Omental fat pad (tissue), 4 donors: ENCODE measurements at places on chromosomes 11 and 22.

DNA sequence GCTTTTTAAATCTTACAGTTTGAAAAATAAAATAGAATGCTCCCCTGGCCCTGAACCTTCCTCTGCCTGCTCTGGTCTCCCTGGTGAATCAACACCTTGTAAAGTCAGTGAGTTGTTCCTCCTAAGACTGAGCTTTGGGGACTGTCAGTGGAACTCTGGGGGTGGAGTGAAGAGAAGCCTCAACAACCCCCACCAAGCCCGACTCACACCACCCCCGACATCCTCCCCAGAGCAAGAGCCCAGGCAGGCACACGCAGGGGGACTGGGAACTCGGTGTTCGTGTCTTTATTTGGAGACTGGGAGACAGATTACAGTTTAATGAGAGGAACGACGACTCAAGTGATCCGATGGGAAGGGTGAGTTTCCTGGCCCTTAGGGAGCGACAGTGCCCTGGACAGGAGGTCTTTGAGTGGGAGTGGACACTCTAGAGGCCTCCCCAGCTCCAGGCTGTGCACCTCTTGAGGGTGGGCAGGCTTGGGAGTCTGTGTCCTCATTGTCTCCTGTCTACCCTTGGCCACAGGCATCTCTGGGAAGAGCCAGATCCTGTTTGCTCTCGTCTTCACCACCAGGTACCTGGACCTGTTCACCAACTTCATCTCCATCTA lies 6.2 kb downstream of the KDELR3 start:
- no peak for DNase-seq

GRCh38 chr22:37270928-37271650 lies 11.2 kb upstream of the CYTH4 start:
- DNase-seq = no peak

- no peak for DNase-seq
Observed at GRCh38 chr11:22920939-22921565, 60.8 kb upstream of the CCDC179 start.

DNA sequence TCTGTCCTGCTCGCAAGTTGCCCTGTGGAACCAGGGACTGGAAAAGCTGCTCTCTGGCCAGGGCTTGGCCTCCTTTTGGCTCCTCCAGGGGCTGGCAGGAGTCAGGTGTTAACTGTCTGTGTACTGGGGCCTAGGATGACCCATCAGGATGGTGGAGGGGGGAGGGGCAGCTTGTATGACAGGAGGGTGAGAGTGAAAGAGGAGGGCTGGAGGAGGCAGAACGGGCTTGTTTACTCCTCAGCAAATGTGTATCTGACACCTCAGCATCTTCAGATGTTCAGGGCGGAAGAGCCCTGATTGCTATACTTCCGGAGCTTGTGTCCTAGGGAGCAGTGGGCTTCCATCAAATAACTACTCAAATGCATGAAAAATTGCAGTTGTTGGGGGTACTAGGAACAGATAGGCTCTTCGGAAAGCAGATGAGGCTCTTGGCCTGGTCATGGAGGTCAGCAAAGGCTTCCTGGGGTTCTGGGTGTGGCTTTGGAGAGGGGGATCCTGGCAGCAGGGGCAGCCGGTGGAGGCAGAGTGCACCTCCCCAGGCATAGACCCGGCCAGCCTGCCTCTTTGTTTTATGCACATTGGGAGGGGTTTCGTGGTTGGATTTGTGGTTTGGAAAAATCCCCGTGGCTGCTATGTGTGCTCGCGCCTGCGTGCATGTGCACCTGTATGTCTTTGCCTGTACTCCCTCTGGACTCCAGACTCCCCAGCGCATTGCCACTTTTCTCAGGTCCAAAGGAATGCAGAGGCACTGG lies 31.2 kb downstream of the CD82 start:
- no peak for DNase-seq

DNA sequence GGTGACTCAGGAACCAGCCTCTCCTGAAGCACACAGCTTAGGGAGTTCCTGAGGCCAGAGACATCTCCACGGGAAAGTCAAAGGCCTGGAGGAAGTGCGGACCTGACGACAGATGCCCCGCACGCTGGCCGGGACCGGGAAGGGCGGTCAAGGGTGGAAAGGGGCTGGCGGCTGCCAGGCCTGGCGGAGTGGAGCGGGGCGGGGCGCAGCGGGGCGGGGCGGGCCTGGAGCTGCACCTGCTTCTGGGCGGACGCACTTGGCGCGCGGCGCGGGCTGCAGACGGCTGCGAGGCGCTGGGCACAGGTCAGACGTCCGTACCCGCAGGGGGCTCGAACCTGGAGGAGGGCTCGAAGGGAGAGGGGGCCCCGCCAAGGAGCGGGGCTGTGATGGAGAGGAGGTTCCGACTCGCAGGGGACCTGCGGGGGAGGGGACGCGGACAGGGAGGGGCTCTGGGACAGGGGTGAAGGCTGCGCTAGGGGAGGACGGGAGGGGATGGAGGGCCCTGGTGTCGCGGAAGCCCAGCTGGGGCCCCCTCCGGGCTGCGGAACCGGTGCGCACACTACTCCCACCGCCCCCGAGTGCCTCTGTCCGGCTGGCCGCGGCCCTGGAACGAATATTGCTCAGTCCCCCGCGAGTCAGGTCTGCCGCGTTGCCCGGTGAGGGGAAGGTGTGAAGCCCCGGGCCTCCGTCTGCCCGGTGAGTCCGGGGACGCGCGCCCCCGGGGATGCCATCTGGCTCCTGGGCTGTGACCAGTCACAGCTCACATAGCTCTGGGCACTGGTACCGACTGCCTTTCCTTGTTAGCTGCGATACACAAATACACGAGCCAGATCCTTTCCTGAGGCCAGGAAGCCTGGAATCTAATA lies at the start of gene TMEM45B:
TSS of gene TMEM45B (plus strand) at position 253 of the 866 bp plus-strand sequence. CDS start 36,635 bp downstream, outside the sequence.
- no peak for DNase-seq

DNA sequence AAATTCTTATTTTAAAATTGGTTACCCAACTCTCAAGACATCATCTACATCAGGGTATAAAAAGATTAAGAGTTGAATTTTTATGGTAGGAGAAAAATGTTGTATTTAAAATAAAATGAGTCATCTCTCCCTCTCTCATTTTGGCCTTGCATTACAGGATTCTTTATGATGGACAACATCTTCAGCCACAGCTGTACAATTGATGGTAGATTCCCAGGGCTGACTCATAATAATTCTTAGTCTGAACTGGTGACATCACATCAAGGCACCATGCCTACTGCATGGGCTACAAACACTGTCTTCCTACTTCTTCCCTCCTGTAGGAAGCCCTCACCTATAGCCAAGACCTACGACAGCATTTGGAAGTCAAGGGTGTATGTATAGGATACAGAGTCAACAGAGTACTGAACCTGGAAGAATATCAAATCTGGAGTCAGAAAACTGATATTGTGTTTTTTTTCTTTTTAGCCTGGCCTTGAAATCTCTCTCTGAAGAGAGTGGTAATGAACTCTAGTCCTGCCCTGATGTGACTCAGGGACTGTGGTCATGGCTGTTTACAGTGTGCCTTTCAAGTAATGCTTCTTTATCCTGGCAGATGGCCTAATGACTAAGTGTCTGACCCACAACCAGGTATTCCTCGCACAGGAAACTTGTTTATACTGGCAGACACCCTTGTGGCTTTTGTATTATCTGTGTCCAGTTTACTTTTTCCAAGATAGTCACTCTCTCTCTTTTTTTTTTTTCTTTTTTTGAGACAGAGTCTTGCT lies 32.5 kb downstream of the MRGPRX2 start:
- no peak for DNase-seq

DNA sequence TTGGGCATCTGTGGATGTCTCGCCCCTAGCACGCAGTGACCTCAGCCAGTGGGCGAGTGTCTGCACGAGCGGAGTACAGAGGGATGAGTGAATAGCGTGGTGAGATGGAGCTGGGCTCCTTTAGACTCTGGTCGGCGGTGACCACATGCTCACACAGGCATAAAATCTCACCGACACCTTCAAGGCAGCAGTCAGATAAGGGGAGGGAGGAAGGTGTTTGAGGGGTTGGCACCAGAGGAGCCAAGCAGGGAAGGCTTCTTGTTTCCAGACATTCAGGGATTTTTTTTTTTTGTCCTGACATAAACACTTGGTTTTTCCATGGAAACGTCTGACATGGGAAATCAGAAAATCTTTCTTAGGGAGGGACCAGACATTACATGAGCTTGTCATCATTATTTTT lies 35.8 kb downstream of the GRIK4 start:
- no peak for DNase-seq

- no peak for DNase-seq
Observed at GRCh38 chr11:120985718-120986569, 38.0 kb upstream of the TBCEL start.

GRCh38 chr11:58592760-58593472 lies 14.1 kb downstream of the ZFP91 start:
- DNase-seq = no peak

GRCh38 chr11:125057693-125058016 lies 5.5 kb upstream of the SLC37A2 start:
- DNase-seq = no peak

- DNase-seq = no peak
Observed at GRCh38 chr22:49619301-49619700, 208.4 kb downstream of the BRD1 start.

DNA sequence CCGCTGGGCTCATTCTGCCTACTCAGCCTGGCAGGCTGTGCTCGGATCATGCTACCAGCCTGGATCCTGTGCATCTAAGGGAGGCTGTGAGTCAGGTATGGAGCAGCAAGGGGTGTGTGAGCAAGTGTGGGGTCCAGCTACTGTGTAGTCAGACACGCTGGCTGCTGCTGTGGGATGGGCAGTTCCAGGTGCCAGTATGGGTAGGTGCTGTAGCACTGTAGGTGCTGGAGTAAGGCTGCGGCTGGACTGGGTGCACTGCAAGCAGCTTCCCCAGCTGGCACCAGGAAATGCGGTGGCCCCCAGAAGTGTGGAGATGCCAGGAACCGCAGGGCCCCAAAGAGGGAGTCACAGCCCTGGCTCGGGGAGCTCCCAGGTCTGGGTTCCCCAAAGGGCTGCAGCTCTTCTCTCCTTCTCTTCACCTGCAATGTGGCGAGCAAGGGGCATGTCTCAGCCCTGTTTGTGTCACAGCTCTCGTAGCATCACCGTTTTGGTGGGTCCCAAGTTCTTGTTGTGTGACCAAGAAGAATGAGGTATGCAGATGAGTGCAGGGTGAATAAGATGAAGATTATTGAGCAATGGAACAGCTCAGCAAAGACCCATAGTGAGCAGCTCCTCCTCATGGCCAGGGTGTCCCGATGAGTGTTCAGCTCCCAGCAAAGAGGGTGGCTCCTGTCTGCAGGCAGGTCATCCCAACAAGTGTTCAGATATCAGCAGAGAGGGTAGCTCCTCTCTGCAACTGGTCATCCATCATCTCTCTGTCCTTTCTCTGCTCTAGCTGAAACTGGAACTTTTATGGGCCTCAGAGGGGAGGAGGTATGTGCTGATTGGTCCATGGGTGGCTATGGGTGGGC lies 462.9 kb downstream of the TBC1D22A start:
- no peak for DNase-seq

DNA sequence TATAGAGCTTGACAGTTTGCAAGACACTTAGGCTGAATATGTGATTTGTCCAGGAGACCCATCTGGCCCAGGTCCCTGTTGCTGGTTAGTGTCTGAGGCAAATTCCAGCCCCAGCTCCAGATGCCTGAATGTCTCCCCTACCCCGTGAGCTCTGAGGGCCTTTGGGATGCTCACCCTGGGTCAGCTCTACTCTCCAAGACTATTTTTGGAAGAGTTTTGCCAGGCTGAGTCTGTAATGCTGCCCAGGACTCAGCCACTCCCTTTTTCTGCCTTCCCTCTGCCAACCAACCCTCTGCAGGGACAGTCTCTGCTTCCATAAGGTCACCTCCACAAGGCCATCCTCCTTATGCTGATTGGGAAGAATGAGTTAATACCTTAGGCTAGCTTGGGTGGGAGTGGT lies 66.3 kb downstream of the CABIN1 start:
- DNase-seq = no peak

GRCh38 chr11:11722861-11723260 lies 101.1 kb upstream of the GALNT18 start:
- no peak for DNase-seq

DNA sequence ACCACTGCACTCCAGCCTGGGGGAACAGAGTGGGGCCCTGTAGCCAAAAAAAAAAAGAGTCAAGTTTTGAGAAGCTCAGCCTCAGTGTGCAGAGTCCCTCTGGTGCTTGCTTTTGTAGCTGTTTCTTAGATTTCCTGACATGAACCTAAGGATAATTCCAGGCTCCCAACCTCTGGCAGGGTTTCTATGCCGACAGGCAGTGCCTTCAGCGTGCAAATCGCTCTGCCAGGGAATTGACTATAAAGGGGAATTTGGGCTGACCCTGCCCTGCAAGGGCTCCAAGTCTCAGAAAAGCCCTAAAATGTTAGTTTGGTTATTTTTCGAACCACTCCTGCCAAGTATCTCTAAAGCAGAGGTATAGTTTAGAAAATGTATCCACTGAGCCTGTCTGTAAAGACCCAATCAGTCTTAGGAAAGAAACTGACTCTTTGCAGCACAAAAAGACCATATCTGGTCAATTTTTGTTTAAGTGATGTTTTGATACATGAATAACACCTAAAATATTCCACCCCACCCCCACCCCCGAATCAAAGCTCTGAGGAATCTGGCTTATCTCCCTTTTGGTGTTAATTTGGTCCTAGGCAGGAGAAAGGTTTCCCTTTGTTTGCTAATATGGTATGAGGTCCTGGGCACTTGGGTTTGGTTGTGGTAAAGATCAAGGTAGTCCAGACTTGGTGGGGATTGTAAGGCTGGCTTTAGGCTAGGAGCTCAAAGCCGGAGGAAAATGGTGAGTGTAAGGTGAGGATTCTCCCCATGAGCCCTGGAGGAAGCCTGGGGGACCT lies 49.7 kb downstream of the ANO1 start:
- no peak for DNase-seq

GRCh38 chr11:94449437-94449836 lies 44.2 kb downstream of the MRE11 start:
- no peak for DNase-seq

- no peak for DNase-seq
Observed at GRCh38 chr11:2174361-2174760, 2.7 kb upstream of the TH start.

GRCh38 chr22:45105281-45105702 lies 58.4 kb upstream of the NUP50 start:
- DNase-seq = no peak

DNA sequence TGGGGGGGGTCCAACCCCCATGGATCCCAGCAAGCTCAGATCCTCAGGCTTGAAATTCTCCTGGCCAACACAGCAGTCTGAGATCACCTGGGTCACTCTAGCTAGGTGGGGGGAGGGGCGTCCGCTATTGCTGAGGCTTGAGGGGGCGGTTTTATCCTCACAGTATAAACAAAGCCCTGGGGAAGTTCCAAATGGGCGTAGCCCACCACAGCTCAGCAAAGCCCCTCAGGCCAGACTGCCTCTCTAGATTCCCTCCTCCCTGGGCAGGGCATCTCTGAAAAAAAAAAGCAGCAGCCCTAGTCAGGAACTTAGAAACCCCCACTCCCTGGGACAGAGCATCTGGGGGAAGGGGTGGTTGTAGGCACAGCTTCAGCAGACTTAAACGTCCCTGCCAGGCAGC lies 16.7 kb downstream of the TRPC6 start:
- DNase-seq = no peak

- no peak for DNase-seq
Observed at GRCh38 chr11:7414973-7415817, 70.1 kb upstream of the OLFML1 start.

- peak; percentile 32 for DNase-seq
Observed at GRCh38 chr11:123628936-123629683, 25.3 kb downstream of the SCN3B start.

DNA sequence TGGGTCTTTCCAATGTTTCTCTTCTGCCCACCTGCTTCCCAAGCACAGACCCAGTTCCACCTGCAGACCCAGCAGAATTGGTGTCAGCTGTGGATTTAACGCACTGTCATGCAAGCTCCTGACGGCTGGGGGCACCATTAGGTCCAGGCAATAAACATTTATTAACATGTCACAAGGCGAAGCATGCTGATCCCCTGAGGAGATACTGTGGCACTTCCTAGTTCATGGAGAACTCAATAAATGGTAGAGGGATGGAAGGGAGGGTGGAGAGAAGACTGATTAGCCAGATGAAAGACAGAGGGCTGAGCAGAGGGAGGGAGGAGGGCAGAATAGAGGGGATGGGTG lies 68.3 kb upstream of the TSPAN18 start:
- no peak for DNase-seq
